ENCODE measurements at places on chromosomes 2 and 18.

DNA sequence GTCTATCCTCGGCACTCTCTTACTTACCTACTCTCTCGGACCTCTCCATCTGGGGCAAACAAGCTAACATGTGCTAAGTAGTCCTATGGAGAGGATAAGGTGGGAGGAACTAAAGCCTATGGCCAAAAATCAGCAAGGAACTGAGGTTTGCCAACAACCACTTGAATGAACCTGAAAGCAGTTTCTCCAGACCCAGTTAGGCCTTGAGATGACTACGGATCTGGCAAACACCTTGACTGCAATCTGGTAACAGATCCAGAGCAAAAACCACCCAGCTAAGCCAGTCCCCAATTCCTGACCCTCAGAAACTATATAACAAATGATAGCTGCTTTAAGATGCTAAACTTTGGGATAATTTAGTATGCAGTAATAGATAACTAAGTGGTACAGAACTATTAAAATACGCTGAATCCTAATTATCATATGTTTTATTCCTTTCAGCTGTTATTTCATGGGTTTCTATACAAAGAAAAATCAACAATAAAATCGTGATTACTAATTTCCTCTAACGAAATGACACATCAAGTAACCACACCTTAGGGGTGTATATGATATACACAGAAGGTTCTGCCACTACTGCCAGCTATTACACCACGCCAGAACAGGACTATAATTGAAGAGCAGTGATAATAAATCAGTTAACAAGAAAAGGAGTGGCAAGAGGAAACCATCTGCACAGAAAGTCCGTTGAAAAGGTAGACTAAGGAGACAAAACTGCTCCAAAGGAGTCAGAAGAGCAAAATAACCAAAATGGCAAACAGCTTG, 3.2 kb downstream of the FARSB start:
- DNase-seq: no peak

- no peak for DNase-seq
Measured at GRCh38 chr2:241795021-241795999, 13.7 kb upstream of the NEU4 start.

DNA sequence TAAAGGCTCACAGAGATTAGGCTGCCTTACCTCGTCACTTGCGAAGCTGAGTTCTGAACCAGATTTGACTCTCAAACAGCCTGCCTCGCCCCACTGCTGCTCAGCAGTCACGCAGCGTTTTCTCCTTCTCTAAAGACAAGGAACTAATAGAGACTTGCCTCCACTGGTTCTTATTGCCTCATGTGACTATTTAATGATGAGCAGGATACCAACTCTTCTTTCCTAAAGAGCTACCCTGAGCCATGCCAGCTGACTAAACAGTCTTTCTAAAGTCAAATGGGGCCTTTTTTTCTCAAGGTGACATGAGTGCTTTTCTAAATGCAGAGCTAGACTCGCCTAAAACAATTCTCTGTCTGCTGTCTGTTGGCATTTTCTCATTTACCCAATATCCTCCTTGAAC, 147.5 kb downstream of the NCKAP5 start:
- DNase-seq: no peak

DNA sequence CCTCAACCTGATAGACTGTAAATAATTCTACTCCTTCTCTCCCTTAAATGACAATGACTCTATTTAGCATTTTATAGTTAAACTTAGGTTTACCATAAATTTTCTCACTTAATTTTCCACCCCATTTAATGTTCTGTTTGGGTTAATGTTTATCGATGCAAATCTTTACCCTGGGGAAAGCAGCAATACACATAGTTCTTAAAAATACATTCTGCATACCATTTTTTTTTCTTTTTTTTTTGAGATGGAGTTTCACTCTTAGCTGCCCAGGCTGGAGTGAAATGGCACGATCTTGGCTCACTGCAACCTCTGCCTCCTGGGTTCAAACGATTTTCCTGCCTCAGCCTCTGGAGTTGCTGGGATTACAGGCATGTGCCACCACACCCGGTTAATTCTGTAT, 14.0 kb downstream of the STAM2 start:
- no peak for DNase-seq

- DNase-seq: peak; percentile 38
Measured at GRCh38 chr2:136242687-136243277, 124.8 kb upstream of the CXCR4 start.

DNA sequence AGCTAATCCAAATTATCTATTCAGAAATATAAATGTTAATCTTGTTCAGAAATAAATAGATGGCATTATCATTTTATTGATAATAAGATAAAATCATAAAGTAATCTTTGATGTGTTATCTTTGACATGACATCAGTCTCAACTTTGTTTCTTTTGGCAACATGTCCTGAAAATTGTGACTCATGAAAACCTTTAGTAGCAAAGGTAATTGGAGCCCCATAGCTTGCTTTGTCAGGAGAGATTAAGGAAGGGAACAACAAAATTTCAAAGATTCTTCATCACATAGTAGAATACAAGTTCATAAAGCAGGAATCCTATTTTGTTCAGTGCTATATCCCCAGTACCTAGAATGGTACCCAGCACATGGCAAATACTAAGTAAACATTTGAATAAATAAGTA, 165.4 kb downstream of the KCNE4 start:
- no peak for DNase-seq
